ENCODE measurements at places on chromosomes 12 and 14. TPM values are rescaled to one million over a fixed set of nuclear protein-coding genes. Genes with fewer than 3 reads are reported as not detected.

NGB gene
- total RNA-seq = not detected

SLC5A8 gene
- not detected for total RNA-seq

LTBP2 gene
- total RNA-seq = 134 TPM

STXBP6 gene
- 7.1 TPM for total RNA-seq

OAS1 gene
- 0.33 TPM for total RNA-seq

C12orf54 gene
- not detected for total RNA-seq

TAS2R10 gene
- 0.50 TPM for total RNA-seq

ANKRD33 gene
- 0.11 TPM for total RNA-seq

FERMT2 gene
- total RNA-seq = 157 TPM

SPRYD4 gene
- total RNA-seq = 1.7 TPM

KRT6C gene
- not detected for total RNA-seq

SYT1 gene
- 2.3 TPM for total RNA-seq

GZMH gene
- not detected for total RNA-seq

FAM186B gene
- total RNA-seq = 0.22 TPM

TAS2R14 gene
- 2.9 TPM for total RNA-seq

WDR89 gene
- total RNA-seq = 17.0 TPM

IL23A gene
- total RNA-seq = not detected

CLEC9A gene
- total RNA-seq = not detected

CYP27B1 gene
- 0.55 TPM for total RNA-seq

PZP gene
- not detected for total RNA-seq

NOP9 gene
- total RNA-seq = 29.0 TPM

ABCD2 gene
- 0.33 TPM for total RNA-seq

SSPN gene
- total RNA-seq = 19.0 TPM

CCDC197 gene
- total RNA-seq = not detected

CMTM5 gene
- total RNA-seq = 0.50 TPM

FOXA1 gene
- total RNA-seq = not detected

PRH2 gene
- 0.50 TPM for total RNA-seq
